ENCODE measurements at places on chromosomes 1 and 21. TPM values are rescaled to one million over a fixed set of nuclear protein-coding genes. Genes with fewer than 3 reads are reported as not detected.

GRCh38 chr1:164678136-164678700 is 119.2 kb downstream of the PBX1 start:
- no peak for DNase-seq

GRCh38 chr21:41466024-41466820 is 40.2 kb downstream of the MX1 start:
- no peak for DNase-seq

The KCNK2 gene
- total RNA-seq: 2.1 TPM

- no peak for DNase-seq
These were observed 147.4 kb downstream of the OLFM3 start for GRCh38 chr1:101849356-101849755.

The RGS1 gene
- 54.6 TPM for total RNA-seq

DNA sequence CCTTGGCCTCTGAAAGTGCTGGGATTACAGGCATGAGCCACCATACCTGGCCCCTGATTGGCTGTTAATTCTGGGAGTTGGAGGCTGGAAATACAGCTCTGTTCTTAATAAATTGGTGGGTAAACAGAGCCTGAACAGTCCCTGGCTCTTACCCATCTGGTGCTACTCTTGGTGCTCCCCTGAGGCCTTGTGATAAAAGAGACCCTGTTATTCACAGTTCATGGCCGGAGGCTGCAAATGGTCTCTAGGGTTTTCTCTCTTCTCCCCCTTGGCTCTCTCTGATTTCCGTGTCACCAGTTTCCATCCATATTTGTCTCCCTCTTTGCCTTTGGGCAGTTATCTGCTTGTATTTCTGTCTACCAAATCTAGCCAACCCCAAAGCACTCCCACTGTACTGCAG is 17.2 kb downstream of the NFASC start:
- DNase-seq: no peak

DNA sequence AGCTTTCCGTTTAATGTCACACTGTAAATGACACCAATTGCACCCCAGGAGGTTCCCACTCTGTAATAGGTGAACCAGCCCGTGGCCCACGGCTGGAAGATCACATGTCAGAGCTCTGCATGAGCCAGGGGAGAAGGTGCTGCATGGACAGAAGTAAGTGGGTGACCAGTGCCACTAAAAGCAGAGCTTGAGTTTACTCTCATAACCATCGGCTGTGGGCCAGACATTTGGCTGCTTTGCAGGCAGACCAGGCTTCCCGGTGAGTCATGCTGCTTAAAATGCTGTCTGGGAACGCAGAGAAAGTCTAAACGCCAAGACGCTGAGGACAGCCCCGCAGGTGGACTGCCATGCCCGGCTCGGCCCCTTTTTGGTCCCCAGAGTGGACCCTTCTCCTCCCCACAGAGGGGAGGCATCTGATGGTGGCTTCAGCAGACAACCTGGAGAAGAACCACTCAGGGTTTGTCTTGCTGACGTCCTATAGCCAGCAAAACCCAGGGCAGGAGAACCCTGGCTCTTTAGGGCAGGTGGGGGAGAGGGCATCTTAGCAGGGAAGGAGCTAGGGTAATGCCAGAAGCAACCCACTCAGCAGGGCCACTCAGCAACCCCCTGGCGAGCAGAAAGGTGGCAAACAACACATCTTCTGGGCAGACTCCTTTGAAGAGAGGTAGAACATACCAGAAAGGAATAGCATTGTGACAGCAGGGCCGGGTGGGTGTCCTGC is 7.3 kb downstream of the KIAA2013 start:
- no peak for DNase-seq

- DNase-seq: no peak
These were observed 313.0 kb upstream of the PLXNA2 start for GRCh38 chr1:208557046-208557722.

The ACTN2 gene
- total RNA-seq: 2.4 TPM

DNA sequence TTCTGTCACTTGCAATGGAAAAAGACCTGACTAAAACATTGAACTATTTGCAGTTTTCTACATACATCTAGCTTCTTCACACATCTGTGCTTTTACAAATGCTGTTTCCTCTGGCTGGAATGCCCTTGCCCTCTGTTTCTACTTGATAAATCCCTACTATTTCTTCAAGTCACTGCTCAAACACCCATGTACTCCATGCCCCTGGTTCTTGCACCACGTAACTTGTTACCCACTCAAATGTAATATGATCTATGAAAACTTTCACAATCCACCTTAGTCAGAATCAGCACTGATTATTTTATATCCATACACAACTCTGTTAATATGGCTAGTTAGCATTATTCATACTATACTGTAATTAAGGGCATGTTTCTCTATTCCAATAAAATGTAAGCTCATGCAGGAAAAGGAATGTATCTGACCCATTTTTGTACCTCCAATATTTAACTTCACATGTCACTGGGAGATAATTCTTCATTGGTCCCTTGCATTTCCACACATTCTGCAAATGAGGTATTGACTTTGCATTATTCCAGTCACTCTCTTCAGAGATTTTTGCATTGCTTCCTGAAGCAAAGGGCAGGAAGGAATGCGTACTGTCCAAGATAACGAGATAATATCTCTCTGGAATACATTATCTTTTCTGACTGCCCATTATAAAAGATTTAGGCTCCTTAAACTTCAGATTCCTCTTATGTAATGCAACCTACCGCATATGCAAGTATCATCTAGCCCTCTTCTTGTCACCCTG is 158.3 kb downstream of the COL24A1 start:
- no peak for DNase-seq

DNA sequence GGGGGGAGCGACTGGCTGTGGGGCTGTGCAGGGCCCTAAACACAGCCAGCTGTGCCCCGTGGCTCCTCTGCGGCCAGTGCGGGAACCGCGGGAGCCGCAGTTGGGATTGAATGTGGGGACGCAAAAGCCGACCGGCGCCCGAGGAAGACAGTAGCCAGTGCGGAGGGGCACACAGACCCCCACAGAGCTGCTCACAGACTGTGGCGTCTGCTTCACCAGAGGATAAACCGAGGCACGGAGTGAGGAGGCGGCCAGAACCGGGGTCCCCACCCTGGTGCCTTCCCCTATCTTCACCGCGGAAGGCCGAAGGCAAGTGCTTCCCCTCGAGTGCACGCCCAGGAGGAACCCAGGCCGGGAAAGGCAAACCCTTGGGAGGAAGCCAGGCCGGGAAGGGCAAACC is 8.7 kb upstream of the TMEM52 start:
- no peak for DNase-seq

GRCh38 chr1:154975409-154976059 is 1.1 kb downstream of the CKS1B start:
- DNase-seq: peak; percentile 47

The FAM72B gene
- total RNA-seq: 0.95 TPM

DNA sequence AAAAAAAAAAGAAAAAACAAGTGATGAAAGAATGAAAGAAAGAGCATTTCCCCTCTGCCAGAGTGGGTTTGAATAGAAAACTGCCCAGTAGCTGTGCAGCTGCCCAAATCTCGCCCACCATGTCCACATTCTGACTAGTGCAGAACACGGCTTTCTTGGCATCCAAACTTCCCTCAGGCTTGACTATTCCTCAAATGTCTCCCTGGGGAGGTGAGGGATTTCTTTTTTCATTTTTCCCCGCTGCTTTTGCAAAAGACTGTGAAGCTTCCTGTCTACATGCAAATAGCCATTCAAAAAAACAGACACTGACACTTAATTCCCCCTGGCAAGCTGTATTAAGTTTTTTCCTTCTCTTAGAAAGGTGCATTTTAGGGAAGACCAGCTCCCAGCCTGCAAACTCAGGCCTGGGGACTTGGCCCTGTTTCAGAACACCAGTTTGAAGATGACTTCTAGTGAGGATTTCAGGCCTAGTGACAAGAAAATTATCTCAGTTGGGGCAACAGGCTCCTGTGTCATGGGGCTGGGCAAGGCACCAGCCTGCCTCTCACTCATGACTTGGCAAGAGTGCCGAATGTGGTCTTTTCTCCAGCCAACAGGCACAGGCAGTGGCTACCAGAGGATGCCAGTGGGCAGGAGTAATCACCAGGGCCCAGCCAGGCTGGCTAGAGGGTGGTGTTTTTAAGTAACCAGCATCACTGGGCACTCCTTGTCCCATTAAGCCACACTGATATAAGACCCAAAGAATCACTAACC is 178.1 kb upstream of the NFIA start:
- DNase-seq: no peak

GRCh38 chr1:43348343-43348808 is 10.4 kb upstream of the CDC20 start:
- no peak for DNase-seq

The MFAP2 gene
- total RNA-seq: 9.3 TPM

- DNase-seq: peak; percentile 56
These were observed 2.8 kb downstream of the HES3 start for GRCh38 chr1:6246497-6247467.

All from omental fat pad (tissue), 4 donors.